Activated T-cell treated with anti-CD3 and anti-CD28 coated beads, Interleukin-2, amount 50 U/mL, for 1 hour (primary cell): ENCODE measurements at places on chromosomes 11 and 22.

DNA sequence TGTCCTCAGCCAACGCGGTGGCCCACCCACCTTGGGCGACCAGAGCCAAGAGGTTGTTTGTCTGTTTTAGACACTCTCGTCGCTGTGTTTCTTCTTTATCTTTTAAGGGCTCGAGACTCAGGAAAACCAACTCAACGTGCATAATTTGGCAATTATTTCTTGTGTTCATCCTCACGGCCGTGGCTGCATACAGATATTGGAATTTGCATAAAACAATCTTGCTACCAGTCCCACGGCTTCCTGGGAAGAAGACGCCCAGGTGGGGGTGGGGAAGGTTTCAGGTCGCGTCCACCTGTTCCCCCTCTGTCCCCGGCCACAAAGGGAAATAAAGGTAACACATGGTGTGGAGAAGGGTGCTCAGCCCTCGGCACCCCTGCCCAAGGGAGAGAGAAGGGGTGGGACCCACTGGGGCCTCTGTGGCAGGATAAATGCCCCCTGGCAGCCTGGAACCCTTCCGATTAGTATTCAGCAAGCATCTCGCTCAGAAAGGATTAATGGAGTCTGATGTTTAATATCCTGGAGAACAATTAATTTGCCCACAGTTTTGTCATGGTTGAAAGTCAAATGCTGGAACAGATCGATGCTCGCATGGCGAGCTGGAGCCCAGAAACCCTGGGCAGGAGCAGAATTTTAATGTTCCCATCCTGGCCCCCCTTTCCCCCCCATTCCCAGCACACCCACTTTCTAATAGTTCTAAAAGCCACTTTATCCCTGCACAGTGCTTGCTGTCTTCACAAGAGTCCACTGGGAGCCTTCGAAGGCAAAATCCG is 359.7 kb downstream of the MN1 start:
- DNase-seq, result no peak

- DNase-seq, result no peak
Observed at GRCh38 chr11:45181193-45181888, 34.9 kb downstream of the PRDM11 start.

DNA sequence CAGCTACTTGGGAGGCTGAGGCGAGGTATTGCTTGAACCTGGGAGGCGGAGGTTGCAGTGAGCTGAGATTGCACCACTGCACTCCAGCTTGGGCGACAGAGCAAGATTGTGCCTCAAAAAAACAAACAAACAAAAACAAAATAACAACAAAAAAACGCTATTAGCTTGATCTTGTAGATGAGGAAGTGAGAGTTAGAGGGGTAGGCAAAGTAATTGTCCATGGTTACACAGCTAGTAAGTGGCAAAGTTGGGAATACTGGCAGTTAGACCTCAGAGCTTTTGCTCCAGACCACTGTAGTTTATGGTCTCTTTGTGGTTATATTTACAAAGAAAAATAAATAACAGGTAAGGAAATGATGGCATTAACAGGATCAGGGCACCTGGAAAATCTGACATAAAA is 15.1 kb downstream of the LDHC start:
- DNase-seq, result no peak

GRCh38 chr22:26115266-26115665 is 54.0 kb upstream of the SEZ6L start:
- DNase-seq, result no peak

DNA sequence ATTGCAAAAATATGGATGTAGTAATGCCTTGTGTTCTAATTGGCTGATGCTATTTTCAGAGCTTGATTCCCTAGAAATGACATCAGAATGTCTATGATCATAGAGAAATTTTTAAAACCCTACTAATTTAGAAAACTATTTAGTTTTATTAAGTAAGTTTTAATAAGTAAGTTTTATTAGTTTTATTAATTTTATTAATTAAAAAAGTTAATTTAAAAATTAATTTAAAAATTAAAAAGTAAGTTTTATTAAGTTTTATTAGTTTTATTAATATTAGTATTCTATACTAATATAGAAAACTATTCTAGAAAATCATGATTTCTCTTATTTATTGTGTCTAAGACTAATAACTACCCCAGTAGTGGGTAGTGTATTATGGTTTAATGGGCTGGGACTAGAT is 8.2 kb downstream of the HORMAD2 start:
- DNase-seq, result no peak
